ENCODE measurements at places on chromosomes 4 and X.

- no peak for DNase-seq
These were observed 10.4 kb downstream of the CSTF2 start for GRCh38 chrX:100830547-100830946.

- DNase-seq = no peak
These were observed 53.0 kb upstream of the PROM1 start for GRCh38 chr4:16136827-16137226.

DNA sequence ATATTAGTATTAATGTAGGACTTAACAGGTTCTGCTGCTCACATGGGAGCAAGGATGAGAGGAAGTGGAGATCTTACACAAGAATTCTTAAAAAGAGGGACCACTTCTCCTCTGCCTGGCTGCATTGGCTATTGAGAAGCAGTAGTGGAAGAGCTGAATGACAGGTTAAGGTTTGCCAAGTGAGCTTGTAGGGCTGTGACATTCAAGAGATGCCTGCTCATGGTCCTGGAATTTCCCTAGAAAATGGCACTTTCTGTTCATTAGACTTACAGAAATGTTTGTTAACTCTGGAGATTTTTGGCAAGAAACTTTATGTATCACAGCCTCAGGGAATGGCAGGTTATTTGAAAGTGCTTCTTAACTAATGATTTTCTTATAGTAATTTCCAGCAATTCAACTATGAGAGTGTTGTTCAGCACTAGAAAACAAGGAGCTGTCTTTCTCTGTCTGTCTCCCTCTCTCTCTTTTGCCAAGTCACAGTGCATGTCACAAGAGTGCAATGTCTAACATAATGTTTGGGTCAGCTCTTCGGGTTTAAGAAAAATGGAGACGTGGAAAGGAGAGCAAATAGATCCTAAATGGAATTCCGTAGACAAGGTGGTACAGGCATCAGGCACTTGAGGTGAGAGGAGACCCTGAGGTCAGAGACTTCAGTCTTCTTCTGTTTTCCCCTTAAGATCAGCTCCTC is 8.3 kb upstream of the NAP1L5 start:
- DNase-seq = no peak

DNA sequence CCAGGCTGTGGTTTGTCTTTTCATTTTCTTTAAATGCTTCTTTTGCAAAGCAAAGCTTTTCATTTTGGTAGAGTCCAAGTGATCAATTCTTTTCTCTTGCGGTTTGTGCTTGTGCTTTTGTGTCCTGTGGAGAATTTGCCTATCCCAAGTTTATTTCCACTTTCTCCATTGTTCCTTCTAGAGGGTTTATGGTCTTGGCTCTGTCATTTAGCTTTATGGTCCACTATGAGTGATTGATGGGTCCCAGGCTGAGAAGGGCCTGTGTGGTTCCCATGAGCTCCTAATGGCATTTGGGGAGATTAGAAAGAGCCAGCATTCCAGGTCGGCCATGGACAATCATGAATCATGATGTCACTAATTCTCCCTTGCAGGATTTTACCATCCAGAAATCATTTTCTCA is 86.5 kb downstream of the CPZ start:
- no peak for DNase-seq

- DNase-seq = no peak
These were observed 822.9 kb downstream of the RAPGEF2 start for GRCh38 chr4:159925770-159926169.

- DNase-seq = no peak
These were observed 230.8 kb upstream of the ANKRD50 start for GRCh38 chr4:124943145-124943889.

DNA sequence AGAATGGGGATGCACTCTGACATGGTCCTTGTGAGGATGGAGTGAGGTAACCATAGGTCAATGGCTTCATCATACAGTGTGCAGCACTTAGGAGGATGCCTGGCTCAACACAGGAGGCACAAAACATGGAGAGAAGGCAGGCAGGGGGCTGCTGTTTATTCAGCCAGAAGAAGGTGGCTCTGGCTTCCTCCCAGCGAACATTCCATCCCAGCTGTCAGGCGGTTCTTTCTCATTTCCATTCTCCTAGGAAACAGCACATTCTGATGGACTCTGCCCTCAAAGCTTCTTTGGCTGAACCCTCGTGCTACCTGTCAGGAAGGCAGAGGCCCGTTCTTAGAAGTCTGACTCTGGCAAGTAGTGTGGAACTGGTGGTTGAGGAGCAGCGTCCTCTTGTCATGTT is 18.6 kb downstream of the STK32B start:
- no peak for DNase-seq

- no peak for DNase-seq
These were observed 102.6 kb downstream of the PDE5A start for GRCh38 chr4:119525771-119526712.

GRCh38 chr4:3820806-3821579 is 54.8 kb downstream of the ADRA2C start:
- DNase-seq = no peak

GRCh38 chr4:55866290-55866907 is 13.0 kb downstream of the EXOC1 start:
- no peak for DNase-seq
